Suppressor macrophage (primary cell): ENCODE measurements at places on chromosomes 12 and 14.

DNA sequence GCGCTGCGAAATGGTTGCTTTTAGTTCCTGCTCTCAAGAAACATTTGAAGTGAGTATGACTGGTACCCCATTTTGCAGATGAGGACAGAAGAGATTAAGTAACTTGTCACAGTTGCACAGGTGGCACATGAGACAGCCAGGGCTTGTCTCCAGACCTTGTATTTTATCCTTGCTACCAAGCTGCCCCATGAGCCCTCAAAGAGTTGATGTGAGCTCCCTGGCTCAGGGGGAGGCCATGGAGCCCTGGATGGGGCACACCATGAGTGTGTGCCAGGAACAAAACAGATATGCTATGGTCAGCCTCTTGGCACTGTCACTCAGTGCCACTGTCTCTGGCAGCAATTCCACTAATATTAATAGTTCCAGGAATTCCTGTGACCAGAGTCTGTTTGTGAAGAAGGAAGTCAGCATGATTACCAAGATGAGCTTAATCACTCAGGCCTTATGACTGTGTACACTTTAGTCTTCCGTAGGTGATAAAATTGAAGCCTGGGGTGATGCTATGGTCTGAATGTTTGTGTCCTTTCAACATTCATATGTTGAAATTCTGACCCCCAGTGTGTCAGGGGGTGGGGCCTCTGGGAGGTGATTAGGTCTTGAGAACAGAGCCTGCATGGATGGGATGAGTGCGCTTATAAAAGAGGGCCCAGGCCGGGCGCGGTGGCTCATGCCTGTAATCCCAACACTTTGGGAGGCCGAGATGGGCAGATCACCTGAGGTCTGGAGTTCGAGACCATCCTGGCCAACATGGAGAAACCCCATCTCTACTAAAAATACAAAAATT, 806.8 kb downstream of the AACS start:
- DNase-seq = no peak

GRCh38 chr12:46159309-46159901, 109.4 kb downstream of the SLC38A1 start:
- no peak for DNase-seq

DNA sequence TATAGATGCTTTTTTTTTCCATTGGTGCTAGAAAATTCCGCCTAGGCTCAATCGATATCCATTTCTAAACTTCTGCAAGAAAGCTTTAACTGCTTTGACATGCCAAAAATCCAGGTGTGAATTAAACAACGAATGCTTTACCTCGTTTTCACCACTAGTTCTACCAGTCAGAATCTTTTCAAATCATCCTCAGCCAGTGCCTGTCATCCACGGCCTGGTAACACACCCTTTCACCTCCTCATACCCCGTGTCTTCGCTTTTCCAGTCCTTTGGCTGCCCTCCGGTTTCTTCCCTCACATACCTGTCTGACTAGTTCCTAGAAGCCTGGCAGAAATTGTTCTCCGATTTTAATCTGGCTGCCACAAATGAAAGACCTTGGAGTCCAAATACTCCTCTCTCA, 1.4 kb upstream of the PHC1 start:
- DNase-seq = no peak

GRCh38 chr14:53938136-53938837, 18.3 kb downstream of the BMP4 start:
- DNase-seq = no peak

DNA sequence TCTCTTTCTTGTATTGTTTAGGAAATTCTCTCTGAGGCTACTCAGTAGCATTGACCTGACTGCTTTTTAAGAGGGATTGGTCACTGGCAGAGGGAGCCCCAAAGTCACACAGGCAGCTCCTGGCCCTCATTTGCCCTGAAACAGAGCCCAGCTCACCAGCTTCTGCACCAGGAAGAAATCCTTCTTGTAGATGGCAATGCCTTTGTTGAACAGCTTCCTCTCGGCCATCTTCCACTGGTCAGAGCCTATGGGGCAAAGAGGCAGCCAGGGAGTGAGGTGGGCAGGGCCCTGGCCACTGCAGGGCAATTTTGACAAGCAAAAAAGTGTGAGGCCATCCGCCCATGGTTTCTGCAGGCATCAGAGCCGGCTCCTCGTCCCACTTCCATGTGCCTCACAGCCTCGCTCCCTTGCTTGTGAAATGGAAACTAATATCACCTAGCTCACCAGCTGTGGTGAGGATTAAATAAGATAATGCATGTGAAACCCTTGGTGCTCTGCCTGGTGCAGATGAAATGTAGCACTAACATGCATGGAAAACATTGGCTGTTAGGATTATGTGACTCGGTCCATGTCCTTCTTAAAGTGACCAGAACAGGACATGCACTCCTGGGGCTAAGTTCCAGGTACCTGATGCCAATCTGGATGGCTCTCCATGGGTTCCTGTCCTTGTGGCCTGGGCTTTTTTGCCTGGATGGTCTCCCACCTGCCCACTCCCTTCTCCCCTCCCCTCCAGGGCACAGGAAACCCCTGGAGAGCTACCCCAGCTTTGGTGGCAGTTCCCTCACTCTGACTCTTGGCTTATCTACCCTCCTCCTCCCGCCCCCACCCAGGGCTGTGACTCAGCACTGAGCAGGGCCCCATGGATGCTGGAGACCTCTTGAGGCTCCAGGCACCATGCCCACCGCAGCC, 11.2 kb upstream of the PNMA1 start:
- DNase-seq = peak; percentile 33

DNA sequence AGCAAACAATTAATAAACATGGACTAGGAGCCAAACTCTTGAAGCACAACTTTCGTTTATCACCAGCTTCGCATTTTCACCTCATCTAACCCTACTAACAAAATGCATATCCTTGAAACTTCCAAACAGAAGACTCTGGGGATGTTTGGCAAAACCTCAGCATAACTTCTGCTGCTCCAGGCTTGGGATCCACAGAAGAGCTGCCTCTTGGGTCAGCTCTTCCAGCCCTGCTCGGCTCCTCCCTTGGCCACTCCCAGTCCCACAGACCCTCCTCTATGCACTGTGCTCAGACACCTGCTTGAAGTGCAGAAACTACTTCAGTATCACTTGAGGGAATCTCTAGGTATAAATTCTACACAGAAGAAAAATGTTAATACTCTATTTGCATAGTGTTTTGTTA, 110.0 kb upstream of the AMIGO2 start:
- no peak for DNase-seq

- DNase-seq = no peak
Measured at GRCh38 chr14:23030936-23031335, 3.8 kb downstream of the PSMB5 start.

GRCh38 chr12:26732005-26732908, 100.7 kb downstream of the ITPR2 start:
- peak; percentile 88 for DNase-seq

DNA sequence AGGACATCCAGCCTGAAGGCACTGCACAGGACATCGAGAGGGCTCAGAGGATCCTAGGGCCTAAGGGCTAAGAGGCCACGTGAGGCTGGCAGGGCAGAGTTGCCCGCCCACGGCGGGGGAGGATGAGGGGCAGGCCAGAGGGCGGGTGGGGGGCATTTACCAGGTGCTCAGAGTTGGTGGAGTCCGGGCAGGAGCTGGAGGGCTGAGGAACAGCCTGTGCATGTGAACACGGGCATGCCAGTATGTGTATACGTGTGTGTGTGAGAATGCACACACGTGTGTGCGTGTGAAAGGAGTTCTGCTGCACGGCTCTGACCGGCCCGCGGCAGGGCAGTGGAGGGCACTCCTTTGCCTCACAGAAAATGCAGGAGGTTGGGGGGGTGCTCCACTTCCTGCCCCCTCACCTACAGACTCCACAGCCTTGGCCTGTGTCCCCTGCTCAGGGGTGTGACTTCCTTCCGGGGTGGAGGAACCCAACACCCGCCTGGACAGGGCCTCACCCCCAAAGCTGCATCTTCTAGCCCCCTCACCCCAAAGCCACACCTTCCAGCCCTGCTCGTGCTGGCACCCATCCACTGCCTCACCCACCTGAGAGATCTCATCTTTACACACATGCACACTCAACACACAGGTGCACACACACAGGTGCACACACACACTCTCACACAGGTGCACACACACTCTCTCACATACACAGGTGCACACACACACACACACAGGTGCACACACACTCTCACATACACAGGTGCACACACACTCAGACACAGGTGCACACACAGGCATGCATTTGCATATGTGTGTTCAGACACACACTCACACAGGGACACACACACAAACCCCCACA, 11.8 kb upstream of the GPR132 start:
- no peak for DNase-seq

GRCh38 chr14:74141703-74142102, 56.9 kb downstream of the LIN52 start:
- DNase-seq = peak; percentile 15

DNA sequence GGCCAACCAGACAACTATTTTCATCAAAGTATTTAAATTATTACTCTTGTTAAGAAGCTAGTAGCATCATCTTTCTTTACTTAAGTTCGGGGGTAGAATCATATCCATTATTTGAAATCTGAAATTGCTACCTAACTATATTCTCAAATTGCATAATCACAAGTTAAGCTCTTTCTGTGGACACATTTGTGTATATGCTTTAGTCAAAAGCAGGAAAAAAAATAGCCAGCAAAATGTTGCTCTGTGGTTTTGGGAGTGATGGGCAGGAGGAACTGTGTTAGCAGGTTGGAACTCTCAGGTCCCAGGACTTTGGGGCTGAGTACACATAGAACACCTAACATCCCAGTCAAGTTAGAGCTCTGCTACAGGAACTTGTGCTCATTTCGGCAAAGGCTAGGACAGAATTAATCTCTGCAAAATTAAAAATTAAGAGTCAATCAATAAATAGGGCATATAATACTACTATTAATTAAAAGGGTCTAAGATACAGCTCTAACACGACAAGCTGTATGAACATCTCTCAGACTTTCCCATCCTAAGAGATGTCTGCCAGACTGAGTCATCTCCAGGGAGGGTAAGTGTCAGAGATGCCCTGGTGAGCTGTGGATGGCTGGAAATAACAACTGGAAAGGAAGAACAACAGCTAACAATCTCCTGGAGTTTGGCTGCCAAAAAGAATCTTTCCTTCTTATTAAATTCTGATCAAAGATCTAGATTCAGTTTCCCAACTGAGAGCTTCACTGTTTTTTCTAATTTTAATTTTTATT, 203.5 kb upstream of the GZMB start:
- DNase-seq = no peak

DNA sequence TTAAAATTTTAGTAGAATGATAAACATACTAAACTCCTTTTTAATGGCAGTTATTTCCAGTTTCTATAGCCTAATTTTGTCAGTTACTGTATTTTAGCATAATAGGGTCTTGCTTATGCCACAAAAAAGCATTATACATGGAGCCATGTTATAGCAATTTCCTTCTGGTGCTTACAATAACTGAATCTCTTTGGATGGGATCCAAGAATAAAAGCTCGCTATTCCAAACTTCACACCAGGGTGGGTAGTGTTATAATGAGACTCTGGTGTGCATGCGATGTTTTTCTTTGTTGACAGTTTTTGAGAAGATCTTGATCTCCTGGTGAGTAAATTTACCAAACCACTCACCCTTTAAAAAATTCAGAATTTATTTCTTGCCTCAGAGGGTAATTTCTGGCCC, 90.4 kb upstream of the CCDC91 start:
- no peak for DNase-seq

- DNase-seq = no peak
Measured at GRCh38 chr12:62854024-62854423, 80.9 kb downstream of the PPM1H start.

GRCh38 chr12:54337854-54338650, 13.1 kb downstream of the COPZ1 start:
- no peak for DNase-seq

DNA sequence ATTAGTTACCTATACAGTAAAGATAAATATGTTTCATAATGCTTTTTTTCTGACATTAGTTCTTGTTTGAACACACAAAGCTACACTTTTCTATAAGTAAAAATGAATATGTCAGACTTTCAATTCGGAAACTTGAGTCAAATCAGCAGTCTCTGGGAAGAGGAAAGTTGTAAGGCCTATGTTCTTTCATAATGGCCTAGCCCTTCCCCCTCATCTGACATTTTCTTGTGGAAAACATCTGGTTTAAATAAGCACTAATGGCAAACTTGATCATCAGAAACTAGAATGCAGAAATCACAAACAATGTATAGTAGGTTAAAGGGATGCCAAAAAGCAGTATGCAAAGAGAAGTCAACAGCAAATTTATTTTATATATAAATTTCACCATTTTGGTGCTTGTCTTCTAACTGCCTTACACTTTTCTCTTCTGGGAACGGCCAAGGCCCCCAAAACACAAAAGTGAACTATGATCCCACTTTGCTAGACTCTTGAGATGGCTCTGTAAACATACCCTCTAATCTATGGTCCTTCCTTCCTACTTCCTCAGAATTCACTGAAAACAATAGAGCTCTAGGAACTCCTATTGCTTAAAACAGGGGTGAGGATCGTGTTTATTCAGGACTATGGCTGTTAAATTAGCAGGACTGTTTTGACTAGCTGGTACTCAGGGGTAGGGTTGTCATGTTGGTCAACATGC, 444.1 kb downstream of the RAD51B start:
- no peak for DNase-seq

DNA sequence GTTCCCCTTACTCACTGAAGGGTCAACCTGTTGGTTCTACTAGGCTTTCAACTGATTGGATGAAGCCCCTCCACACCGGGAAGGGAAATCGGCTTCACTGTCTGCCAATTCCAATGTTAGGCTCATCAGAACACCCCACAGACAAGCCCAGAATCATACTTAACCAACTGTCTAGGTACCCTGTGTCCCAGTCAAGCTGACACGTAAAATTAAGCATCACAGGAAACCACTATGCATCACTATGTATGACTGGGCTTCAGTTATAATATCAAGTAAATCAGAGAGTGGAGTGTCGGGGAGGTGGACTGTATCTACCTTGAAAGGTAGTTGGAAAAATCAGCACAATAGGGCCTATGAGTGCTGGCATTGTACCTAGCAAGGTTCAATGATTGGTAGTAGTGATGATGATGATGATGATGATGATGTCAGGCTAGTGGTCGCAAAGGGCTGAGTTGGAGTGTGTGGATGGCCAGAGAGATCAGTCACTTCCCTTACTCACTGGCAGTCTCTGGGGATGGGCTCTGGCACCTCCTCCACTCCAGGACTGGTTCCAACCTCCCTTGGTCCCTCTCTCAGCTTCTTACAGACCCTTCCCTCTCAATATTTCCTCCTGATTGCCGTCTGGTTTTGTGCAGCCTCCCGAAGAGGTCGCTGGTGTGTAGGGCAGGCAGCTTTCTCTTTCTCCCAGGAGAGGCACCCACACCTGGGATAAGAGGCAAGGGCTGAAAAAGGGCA, 3.3 kb upstream of the ATG101 start:
- DNase-seq = no peak
